CD4-positive, alpha-beta T cell treated with Interleukin-1 beta for 1 hour (primary cell): ENCODE measurements at places on chromosomes 12 and 14.

DNA sequence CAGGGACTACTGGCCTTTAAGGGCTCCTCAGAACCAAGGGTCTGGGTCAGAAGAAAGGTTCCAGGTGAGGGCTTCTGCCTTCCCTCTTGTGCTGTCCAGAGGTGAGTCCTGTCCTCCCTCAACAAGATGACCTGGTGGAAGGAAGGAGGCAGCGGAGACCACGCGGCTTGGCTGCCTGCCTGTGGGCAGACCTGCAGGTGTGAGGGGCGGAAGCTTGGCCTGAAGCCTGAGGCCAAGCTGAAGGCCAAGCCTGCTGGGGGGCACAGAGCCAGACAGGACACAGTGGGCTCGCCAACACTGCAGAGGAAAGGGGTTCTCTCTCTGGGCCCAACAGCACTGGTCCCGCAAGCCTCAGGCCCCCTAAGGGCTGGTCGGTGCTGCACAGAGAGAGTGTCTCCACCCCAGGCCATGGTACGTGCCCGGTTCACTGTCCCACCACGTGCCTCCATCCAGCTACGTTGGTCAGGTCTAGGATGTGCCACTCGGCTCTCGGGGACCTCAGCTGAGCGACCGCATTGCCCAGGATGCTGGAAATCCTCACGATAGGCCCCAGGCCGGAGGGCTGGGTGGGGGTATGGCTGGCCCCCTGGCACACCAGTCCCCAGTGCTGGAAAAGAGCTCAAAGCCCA lies 170.0 kb upstream of the PRMT8 start:
- DNase-seq, result no peak

DNA sequence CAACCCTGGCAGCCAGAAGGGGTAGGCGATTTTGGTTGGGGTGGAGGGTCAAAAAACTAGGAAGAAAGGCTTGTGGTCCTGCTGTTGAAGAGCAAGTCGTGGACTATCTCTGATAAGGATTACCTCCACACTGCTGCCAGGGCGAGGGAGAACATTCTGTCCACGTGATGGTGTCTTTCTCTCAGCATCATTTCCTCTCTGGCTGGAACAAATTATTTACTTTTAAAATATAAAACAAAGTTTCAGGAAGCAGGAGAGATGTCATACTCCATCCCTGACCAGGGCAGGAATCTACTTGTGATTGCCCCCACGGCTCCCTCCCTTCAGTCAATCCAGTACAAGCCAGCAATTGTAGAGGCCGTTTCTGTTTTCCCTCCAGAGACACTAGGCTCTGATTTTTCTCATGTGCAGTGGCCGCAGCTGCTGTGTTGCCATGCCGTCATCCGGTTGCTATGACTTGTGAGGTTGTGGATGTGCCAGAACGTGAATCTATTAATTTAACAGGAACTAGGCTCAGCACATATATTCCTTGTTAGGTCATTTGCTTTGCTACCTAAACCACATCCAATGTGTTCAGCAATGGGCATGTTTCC lies 61.5 kb upstream of the PTGR2 start:
- no peak for DNase-seq

GRCh38 chr14:103111232-103111868 lies 11.9 kb upstream of the TNFAIP2 start:
- no peak for DNase-seq

DNA sequence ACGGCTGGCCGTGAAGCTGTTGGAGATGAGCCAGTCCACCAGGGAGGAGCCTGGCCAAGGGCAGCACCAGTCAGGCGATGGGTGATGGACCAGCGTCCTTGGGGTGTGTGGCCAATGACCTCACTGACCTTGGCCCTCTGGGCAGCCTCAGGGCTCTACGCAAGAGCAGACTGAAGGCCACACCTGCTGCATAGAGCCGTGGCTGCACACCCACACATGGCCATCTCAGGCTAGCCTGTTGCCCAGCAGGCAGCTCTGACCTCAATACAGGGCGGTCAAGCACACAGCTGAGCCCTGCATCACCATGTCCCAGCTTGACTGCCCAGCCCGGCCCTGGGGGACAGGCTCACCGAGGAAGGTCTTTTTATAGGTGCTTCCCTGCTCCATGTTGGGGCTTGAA lies 19.2 kb downstream of the PLEK2 start:
- DNase-seq, result no peak

DNA sequence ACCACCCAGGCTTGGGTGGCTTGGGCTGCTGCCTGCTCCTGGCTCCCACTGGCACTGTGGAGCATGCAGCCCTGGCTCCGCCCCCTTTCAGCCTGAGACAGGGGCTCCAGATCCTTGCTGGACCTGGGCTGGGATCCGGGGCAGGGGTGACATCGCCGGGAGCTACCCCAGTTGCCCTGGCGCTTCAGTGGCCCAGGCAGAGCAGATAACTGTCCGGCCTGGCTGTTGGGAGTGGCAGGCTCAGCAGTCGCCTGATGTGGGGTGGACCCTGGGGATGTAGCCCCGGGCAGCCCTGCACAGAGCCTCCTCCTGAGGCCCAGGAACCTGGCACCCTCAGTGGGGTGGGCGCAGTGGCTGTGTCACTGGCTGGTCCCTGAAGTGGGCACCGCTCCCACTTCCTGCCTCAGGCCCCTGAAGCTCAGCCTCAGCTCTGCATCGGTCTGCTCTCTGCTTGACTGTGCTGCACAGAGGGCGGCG lies 57.9 kb downstream of the FUT8 start:
- DNase-seq, result no peak
